ENCODE measurements at places on chromosomes 4 and X.

DNA sequence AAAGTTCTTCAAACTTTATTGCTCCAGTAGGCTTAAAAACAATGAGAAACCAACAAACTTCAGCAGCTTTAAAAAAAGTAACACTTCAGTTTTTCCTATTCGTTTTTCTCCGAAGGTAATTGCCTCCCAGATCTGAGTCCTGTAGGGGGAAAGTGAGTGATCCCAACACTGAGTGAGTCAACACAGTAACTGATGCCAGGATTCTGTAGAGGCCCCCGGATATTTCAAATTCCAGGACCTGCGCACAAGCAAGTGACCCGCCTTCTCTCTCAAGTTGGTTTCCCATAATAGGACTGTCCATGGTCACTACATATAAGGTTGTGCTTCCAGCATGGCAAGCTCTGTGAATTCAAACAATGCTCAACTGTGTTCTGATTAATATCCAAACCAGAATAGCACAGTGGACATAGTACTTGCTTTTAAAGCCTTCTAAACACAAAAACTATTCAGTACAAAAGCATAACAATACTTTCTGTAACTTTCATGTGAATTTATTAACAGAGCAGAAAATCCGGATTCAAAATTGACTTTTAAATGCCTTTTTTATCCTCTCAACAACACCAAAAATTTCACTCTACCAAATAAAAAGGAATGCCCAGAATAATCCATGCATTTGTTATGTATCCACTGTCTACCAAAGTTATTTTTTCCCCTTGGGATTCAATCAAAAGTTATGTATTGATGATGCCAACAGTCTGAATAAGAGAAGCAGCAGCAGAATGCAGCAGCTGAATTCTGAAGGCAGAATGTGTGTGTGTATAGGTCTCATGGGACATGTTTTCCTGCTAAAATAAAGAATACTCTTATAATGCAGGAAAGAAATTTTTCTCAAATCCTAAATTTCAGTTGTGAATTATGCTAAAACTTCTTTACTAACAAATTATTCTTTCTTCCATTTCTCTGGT is at the start of gene DMD:
Gene DMD (minus strand): TSS at position 194 of the 905 bp plus-strand sequence. CDS start 237 bp downstream, outside the sequence.
- no peak for DNase-seq

DNA sequence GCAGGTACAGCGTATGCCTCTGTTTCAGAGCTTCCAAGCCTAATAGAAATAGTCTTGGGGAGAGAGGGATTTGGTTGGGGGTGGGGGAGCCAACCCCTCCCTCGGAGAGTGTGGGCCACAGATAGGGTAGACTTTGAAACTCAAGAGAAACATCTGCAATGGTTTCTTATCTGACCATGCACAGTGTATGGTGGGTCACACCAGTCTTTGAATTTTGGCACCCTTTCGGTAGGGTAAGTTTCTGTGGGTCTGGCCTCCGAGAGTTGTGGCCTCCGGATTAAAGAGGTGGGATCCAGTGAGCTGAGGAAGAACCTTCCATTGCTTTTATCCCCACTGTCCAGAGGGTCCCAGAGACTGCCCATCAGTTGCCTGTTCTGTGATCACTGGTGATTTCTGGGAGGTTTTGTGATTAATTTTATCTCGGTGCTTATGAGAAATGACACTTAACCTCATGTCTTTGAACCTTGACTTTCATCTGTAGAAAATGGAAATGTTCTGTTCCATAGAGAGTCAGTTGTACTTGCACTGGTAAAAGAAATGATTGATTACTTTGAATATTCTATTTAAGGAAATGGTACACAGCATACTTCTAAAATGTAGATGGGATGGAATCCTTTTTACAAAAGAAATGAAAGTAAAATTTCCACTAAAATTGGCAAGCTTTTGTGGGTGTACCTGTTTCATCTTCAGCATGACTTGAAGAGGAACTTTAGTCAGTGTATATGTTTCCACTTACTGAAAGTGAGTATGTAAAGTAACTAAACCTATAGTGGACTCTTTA is 62.7 kb downstream of the TMEM131L start:
- DNase-seq, result no peak

DNA sequence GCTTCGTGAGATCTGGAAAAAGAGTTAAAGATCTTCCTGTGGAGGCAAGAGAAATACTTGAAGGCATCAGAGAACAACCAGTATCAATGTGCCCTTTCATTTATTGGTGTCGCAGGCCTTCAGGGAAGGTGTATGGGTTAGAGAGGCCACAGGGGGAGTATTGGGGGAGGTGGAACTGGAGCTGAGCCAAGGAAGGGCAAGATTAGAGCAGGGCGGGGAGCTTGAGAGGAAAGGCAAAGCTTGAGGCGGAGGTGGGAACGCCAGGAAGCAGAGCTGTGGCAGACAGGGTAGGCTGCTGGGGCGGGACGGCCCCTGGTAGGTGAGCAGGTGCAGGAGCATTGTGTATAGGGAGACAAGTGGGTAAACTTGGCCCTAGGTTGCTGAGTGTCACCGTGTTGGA is 329.9 kb downstream of the ARHGAP10 start:
- DNase-seq, result no peak

- no peak for DNase-seq
Measured at GRCh38 chr4:157184300-157184699, 36.2 kb upstream of the GRIA2 start.

GRCh38 chrX:40245488-40246071 is 147.8 kb upstream of the BCOR start:
- DNase-seq, result no peak

DNA sequence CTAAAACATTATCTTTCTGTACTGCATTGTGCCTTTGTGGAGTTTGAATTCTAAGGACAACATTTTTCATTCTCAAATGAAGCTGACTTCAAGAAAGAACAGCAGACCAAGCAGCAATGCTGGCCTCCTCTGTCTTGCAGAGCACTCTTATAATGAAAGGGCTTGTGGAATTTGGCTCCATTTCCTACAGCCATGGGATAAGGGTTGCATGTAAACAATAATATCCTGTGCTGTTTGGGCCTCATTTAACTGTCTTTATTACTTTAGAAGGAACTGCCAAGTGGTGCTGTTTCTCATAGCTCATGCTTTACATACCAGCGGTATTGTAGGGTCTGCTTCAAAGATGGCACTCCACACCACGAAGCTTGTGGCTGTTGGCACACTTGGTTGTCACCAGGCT is 111.4 kb upstream of the EOLA2 start:
- no peak for DNase-seq

- DNase-seq, result no peak
Measured at GRCh38 chrX:35842674-35843073, 44.5 kb downstream of the MAGEB16 start.

- no peak for DNase-seq
Measured at GRCh38 chr4:85806334-85806733, 331.4 kb downstream of the ARHGAP24 start.

GRCh38 chrX:143296521-143296920 is 220.8 kb downstream of the SPANXN3 start:
- no peak for DNase-seq

- no peak for DNase-seq
Measured at GRCh38 chr4:151152028-151152427, 52.6 kb downstream of the RPS3A start.

DNA sequence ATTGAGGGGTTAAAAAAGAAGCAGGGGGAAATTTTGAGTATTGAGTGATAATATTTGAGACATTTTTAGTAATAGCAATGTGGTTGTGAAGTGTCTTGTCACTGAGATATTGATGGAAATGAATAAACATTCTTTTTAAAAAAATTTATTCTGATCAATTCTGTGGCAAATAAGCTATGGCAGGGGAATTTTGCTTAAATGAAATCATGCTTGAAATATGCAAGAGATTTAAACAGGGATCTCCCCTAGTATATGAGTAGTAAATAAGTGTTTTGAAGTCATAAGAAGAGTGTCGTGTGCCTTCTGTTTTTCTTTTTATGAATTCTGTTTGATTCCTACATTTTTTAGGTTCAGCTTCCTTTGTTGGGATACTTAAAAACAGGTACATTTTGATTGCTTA is 23.2 kb downstream of the IL15 start:
- no peak for DNase-seq
